ENCODE measurements at places on chromosomes 1 and 21. TPM values are rescaled to one million over a fixed set of nuclear protein-coding genes. Genes with fewer than 3 reads are reported as not detected.

IL10 gene
- not detected for total RNA-seq

CRYAA gene
- total RNA-seq, result not detected

ROR1 gene
- total RNA-seq, result 21.5 TPM

RIMS3 gene
- 3.2 TPM for total RNA-seq

IRF6 gene
- total RNA-seq, result 99.7 TPM

C1orf232 gene
- total RNA-seq, result not detected

NPHS2 gene
- 2.5 TPM for total RNA-seq

MPZ gene
- total RNA-seq, result 0.54 TPM

CCDC28B gene
- total RNA-seq, result 8.8 TPM

DAB1 gene
- under 0.01 TPM for total RNA-seq
